Epithelial cell of prostate (primary cell): ENCODE measurements at places on chromosomes 1 and 21.

DNA sequence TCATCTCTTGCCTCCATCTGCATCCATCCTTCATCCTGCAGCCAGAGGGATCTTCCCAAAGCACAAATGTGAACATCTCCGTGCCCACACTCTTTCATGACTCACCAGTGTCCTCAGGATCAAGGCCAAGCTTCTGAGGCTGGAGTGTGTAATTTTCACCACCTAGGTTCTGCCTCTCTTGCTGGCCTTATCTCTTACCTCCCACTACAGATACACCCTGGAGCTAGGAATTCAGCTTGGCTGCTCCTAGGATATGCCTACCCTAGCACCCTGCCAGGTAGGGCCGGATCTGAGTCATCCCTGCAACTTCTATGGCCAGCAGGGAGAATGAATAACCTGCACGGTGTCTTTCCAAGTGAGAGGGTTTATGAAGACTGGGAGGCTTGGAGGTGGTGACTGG, 208.7 kb upstream of the CSF3R start:
- DNase-seq: no peak

DNA sequence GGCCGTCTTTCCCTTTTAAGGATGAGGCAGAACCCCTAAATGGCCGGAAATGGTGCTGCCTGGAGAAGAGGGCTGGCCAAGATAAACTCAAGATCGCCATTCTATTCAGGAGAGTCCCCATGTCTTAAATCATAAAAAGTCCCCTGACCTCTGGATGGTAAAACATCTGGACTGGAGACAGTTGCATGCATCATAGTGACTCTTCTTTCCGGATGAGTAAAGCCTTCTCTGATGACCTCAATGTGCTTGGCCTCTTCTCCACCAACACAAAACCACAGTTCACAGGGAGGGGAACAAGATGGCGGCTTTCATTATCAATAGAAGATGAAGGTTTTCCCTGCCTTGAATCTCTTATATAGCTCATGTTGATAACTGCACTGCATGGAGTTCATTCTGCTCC, 27.5 kb upstream of the H6PD start:
- no peak for DNase-seq

DNA sequence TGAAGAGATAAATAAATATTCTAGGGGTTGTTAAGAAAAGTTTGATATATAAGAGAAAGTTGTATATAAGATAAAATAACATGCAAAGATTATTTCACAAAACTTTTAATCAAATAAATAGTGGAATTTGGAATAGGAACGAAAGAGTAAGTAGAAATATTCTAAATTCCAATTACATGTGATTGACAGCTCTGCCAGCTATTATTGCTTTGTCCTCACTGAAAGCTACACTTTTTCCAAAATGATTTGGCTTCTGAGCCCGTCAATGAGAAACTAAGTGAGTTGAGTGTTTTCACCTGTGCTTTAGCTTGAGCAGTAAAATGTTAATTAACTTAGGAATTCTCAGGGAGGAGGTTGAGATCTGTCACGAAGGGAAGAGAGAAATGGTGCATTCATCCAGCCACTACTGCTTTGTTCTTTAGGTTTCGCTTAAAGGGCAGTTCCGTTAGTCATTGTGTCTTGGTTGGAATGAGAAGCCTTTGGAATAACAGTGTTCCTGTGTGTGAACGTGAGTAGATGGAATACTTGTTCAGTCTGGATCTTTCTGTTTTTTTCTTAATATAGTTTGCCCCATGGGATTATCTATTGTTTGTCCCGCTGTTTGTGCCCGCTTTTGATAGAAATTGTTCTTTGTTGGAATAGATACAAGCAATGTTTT, 63.3 kb upstream of the CR1L start:
- DNase-seq: no peak

- DNase-seq: no peak
Measured at GRCh38 chr21:27201197-27201596, 234.3 kb upstream of the ADAMTS5 start.

- no peak for DNase-seq
Measured at GRCh38 chr1:223872308-223872901, 26.7 kb upstream of the TP53BP2 start.

DNA sequence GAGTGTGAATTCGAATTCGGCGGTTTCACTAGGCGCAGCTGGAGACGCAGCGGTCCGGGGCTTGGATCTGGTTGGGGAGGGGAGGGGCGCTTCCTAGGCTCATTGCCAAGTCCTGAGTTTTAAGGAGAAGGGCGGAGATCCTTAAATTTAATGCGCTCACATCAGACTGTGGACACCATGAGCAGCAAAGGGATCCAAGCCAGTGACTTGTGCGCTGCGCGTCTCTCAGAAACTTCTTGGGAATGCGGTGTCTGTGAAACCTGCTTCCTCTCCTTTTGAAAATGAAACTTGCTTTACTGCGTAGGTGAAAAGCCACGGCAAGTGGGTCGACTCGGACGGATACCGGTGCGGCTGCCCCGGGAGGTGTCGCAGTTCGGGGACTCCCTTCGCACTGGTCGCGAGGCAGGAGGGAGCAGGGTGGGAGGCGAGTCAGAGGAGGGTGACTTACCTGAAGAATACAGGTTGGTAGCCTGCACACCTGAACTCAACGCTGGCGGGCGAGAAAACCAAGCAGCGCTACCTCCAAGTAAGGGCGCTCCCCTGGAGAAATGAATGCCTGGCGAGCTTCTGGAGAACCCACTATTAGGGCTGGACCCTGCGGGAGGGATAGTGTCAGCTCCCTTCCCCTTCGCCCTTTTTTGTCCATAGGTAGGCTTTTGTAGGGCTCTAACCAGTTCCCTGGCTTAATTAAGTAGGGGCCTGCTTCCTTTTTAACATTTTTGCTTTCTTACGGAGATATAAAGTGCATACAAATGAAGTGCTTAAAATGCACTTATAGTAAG, 992 bp downstream of the TENT5C start:
- no peak for DNase-seq

- DNase-seq: no peak
Measured at GRCh38 chr1:226436855-226437491, 29.1 kb upstream of the PARP1 start.

GRCh38 chr1:115412733-115413132, 74.7 kb upstream of the NGF start:
- no peak for DNase-seq
